ENCODE measurements at places on chromosomes 12 and 14.

- DNase-seq, result no peak
These were observed 581.1 kb downstream of the SLC16A7 start for GRCh38 chr12:60176891-60177290.

DNA sequence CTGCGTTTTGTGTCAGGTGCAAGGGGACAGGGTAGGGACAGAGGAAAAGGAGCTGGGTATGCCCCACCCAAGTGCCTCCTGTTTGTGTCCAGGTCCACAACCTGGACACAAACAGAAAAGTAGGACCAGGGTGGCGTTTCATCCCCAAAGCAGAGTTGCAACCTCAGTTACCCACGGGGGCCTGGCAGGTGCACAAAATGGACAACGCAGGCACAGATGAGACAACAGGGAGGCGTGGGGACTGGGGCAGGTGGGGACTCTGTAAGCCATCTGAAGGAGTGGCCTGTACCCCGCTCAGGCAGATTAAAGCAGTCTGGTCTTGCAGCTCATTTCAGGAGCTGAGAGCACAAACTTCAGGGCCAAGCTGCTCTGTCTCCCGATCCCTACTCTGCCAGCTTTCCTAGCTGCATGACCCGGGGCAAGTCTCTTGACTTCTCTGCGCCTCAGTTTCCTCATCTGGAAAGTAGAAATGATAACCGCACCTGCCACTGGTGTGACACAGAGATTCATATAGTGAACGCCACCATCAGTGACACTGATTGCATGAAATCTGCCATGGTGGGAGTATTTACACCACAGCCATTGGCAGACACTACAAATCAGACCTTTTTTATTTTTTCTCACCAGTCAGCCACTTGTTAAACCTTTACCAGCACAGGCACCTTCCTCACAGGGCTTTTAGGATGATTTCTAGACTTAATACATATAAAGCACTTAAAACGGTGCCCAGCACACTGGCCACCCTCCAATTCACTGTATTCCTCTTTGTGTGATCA is 123.0 kb downstream of the PHETA1 start:
- DNase-seq, result no peak

DNA sequence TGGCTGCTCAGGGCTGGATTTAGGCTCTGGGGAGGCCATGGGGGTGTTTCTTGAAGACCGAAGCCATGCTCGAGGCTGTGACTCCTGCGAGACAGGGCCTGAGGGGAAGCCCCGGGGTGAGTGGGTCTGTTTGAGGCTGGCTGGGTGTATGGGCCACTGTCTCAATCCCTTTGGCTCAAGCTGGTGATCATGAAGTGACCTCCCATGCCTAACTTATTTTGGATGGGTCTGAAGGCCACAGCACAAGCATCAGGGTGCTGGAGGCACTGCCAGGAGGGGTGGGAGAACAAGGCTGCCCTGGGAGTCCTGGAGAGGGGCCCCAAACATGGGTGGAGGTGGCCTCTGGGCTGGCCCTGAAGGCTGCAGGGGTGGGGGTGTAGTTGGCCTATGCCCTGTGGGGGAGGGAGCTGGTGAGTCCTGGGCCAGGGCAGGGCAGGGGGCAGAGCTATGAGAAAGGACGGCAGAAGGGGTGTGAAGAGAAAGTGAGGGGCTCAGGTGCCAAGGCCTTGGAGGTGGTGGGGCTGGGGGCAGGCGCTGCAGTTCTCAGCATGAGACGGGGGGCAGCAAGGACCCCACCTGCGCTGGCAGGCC is 100.9 kb downstream of the KIF26A start:
- no peak for DNase-seq

GRCh38 chr14:24883576-24883975 is 166.4 kb downstream of the STXBP6 start:
- no peak for DNase-seq

- no peak for DNase-seq
These were observed 290.6 kb upstream of the NAV3 start for GRCh38 chr12:77540097-77540496.

- peak; percentile 95 for DNase-seq
These were observed 151.0 kb downstream of the ADGRD1 start for GRCh38 chr12:131104463-131105350.

DNA sequence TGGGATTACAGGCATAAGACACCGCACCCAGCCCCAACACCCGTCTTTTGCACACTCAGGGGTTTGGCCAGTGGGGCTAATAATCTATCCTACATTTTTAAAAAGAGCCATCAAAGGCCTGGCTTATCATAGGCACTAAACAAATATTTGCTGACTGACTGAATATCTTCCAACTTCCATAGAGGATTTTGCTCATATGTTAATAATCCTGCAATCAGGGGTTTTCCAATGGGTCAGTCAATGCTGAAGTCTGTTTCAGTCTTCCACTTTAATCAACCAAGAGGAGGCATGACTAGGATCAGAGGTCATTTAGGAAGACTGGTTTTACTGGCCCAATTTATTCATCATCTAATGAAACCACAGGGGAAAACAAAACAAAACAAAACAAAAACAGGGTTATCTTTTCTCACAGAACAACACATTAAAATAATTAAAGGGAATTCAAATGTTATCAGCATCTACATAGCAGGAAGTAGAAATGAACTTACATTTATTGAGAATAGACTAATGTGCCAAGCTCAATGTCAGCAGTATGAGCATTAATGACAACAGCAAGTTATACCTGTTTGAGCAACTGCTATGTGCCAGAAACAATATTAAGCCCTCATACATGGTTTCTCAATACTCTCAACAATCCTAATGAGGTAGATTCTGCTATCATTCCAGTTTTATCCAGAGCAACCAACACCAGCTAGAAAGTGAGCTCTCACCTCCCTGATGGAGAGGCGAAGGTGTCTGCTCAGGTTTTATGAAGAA is 372.2 kb downstream of the EGLN3 start:
- DNase-seq, result no peak

DNA sequence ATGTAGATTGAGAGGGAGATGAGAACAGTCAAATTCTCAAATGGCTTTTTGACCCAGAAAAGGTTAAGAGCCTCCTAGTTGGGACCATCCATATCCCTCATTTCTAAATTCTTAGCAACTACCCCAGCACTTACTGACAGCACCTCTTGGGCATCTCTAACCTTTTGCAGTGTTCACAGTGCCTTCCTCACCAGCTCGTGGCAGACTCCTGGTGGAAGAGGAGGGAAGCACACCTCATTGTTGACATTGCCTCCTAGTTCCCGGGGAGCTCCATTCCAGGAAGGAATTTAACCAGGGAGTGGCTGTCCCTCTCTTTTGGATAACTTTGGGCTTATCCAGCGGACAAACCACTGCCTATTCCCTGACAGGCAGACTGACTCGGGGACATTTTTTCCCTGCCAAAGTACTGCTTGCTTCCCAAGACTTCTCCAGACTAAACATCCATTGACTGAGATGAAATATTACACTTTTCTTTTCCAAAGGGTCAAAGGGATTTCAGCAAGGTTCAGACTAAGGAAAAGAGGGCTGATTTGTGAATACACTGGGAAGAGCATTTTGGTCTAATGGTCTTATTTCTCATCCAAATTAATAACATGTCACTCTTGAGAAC is 9.0 kb upstream of the OR6J1 start:
- DNase-seq, result peak; percentile 18

DNA sequence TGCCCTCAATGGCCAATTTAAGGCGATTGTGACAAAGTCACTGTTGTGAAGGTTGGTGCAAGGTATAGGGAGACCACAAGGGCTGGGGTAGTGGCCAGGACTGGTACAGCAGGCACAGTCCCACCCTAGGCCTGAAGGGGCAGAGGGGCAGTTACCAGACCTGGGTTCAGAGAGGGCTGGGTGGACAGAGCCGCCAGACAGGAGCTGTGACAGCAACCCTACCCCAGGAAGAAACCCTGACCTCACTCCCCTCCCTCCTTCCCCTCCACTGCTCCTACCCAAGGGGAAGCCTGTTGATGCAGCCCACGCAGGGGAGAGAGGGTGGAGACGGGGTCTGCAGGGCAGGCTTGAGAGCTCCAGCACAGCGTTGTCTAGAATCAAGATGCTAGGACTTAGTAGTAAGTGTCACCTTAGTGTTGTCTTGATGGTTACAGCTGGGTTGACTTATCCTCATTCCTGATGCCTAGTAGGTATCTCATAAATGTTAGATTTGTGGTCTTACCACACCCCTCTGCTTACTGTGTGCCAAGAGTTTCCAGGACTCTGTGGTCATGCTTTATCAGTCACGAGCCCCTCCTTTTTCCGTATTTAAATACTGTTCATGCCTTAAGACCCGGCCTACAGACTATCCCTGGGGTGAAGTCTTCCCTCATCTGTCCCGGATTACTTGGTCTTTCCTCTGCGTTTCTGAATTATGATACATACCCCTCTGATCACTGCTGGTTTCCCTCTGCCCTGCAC is 14.4 kb downstream of the EML1 start:
- no peak for DNase-seq

DNA sequence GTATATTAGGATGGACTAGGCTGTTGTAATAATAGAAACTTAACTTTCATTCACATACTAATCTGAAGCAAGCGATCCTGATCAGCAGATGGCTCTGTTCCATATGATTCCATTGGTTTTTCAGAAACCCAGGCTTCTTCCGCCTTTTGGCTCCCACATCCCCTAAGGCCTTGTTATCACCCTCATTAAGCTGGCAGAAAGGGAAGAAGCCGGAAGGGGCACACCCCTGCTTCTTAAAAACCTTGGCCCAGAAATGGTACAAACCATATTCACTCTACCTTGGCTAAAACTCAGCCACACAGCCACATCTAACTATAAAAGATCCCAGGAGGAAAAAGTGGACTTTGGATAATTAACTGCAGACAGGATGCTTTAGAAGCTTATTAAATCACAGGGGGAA is 329.2 kb downstream of the PCNX1 start:
- peak; percentile 74 for DNase-seq

DNA sequence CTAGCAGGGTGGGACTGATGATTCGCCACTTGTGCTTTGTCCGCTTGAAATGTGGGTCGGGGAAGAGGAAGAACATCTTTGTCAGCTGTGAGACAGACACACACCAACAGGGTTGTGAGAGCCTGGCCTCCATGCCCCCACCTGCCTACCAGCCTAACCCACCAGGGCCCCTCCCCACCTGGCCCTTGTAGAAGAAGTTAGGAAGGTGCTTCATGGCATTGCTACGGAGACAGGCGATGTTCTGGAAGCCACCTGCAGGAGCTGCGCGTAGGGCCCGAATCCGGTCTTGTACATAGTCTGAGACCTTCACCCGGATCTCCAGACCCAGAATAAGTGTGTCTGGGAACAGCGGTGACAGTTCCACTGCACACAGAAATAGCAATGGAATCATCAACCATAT is 2.3 kb downstream of the METTL1 start:
- no peak for DNase-seq

DNA sequence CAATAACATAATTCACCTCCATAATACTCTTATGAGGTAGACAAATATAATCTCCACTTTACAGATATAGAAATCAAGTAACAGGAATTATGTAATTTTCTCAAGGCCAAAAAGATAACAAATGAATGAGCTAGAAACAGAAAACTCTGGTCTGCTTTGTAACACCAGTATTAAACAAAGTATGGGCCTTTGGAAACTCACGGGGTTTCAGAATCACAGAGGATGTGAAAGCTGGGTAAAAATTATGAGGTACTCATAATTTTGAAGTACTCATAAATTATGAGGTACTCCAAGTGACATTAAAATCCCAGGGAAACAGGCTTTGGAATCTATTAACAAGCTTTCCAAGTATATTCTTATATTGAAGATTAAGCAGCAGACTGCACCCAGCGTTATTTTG is 140.2 kb downstream of the MED13L start:
- DNase-seq, result no peak

GRCh38 chr12:130847112-130847511 is 8.1 kb upstream of the STX2 start:
- DNase-seq, result no peak

DNA sequence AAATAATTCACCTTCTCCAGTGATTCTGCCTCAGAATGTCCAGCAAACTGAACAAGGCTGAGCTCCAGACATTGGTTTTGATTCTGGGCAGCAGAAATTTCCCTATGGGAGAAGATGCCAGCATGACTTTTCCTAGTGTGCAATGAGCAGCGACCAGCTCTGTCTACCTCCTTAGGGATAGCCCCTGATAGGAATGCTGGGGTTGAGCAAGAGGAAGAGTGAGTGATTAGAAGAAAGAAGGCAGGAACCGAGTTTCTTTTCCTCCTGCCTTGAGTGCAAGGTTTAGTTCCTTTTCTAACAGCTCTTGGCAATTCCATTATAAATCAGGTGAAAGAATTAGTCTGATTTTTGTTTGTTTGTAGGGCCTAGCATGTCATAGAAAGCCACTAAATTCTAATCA is 379.0 kb downstream of the DAD1 start:
- DNase-seq, result no peak

GRCh38 chr14:89600950-89601826 is 184.2 kb upstream of the FOXN3 start:
- DNase-seq, result no peak

DNA sequence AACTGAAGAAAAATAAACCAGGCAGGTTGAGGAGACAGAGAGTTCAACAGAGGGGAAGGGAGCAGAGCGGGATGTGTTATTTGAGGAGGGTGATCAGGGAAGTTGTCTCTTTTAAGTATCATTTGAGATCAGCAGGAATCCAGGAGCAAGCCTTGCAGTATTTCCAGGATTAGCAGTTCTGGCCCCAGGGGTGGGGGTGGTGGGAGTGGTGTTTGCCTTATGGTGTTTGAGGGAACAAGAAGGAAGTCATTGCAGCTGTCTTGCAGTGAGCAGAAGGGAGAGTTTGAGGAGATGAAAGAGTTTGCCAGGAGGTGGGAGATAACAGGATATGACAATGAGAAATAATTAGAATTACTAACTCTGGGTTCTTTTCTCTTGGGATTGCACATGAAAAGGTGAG is 418.6 kb downstream of the NELL2 start:
- no peak for DNase-seq

Data from brain (organoid and tissue), 16 donors.